Central memory CD4-positive, alpha-beta T cell (primary cell): ENCODE measurements at places on chromosomes 3 and 15.

DNA sequence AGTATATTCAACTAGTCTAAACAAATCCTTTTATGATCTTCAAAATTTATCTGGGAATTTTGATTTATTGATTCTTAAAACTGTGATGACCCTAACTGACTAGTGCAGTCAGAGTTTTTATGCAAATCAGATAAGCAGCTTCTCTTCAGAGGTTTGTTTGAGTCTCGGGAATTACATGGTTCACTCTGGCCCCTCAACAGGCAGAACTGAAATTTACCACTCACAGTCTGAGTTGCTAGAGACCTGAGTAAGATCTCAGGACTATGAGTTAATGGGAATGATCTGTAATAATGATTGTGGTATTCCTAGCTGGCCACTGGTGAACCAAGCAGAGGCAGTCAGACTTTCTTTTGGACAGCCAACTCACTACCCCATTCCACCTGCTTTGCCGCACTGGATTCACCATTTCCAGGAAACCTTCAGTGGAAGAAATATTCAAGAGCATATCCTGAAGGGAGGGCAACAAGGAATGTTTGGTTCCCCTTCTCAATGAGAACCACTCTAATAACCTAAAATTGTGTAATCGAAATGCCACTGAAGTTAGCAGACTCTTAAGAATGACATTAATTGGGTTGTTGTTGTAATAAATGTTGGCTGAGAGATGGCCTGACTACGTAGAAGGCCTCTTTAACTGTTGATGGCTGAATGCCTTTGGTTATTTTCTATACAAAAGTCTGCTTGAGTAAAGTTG lies 11.5 kb upstream of the DNAJC13 start:
- no peak for DNase-seq

GRCh38 chr3:65685621-65686235 lies 353.0 kb downstream of the MAGI1 start:
- no peak for DNase-seq

DNA sequence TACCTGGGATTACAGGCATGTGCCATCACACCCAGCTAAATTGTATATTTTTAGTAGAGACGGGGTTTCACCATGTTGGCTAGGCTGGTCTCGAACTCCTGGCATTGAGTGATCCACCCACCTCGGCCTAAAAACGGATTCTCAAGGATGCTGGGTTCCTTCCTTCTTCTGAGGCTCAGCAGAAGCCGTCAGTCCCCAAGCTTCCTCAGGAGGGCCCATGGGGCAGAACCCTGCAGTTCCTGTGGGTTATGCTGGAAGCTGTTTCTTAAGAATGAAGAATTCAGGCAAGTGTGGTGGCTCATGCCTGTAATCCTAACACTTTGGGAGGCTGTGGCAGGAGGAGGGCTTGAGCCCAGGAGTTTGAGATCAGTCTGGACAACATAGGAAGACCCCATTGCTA lies 29.0 kb upstream of the ZNF710 start:
- no peak for DNase-seq

DNA sequence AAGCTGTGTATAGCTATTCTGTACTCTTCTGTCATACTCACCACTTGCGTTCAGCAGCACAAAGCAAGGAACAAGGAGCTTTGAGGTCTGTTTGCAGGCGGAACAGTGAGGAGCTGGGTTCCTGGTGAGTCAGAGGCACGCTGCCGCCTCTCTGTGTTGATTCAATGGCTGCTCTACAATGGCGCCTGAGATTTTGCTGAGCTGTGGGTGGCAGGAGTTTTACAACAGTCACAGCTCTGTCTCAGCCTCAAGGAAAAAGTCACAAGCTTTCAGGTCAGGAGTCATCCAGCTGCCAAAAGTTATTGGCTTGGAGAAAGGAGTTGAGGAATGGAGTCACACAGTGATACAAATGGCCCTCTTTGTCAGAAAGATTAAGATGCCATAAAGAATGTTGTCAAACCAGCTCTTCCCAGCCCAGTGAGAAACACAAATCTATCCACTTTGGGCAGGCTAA lies 98.1 kb downstream of the SSR3 start:
- no peak for DNase-seq

DNA sequence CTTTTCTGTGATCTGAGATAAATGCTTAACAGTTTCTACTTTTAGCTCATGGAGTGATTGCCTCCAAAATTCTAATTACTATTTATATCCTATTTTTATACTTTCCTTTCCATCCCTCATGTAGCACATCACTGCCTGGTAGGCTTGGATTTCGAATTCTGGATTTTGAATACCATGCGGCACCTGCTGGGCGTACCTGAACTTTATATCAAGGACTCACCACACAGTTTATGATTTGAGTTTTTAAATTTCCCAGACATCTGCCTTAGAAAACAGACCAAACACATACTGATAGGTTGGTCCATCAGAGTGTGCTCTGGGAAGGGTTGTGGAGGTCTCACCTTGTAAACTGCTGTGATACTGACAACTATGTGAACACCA lies 6.4 kb downstream of the TRAK1 start:
- no peak for DNase-seq

DNA sequence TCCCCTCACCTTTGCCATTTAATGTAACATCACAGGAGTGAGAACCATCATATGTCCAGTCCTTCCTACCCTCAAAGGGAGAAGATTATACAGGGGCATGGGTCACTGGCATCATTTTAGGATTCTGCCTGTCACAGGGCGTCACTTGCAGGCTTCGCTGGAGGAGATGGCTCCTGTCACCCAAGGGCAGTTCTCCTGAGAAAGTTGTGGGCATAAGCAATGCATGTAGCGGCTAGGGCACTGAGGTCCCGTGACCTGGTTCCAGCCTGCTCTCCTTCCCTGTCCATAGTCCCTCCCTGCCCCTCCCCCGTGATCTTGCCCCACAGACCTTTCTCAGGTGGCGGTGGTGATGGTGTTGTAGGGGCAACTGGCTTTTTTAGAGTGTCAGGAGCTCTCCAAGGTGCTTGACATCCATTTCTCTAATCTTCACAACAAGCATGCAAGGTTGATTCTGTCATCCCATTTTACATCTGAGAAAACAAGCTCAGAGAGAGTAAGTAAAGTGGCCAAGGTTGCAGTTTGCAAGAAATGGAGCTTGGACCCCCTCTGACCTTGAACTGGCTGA lies 241.5 kb upstream of the CTDSPL start:
- DNase-seq: no peak
